ENCODE measurements at places on chromosomes 3 and 15. TPM values are rescaled to one million over a fixed set of nuclear protein-coding genes. Genes with fewer than 3 reads are reported as not detected.

The HTR3E gene
- total RNA-seq, result not detected

The GOLGA8R gene
- total RNA-seq, result 0.98 TPM

DNA sequence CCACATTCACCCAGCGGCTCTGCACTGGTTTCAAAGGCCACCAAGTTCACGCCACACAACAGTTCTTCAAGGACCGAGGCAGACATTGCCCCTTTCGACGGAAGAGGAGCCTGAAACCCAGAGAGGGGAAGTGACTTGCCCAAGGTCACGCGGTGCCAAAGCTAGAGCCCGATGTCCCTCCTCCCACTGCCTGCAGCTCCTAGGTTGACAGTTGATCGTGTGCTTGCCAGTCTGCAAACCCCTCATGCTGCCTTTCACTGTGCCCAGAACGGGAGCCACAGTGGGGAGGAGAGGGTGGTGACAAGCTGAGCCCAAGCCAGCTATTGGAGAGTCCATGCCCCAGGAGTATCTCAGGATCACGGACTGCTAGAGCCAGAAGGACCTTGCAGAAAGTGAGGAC lies 230.9 kb downstream of the XXYLT1 start:
- DNase-seq, result no peak

DNA sequence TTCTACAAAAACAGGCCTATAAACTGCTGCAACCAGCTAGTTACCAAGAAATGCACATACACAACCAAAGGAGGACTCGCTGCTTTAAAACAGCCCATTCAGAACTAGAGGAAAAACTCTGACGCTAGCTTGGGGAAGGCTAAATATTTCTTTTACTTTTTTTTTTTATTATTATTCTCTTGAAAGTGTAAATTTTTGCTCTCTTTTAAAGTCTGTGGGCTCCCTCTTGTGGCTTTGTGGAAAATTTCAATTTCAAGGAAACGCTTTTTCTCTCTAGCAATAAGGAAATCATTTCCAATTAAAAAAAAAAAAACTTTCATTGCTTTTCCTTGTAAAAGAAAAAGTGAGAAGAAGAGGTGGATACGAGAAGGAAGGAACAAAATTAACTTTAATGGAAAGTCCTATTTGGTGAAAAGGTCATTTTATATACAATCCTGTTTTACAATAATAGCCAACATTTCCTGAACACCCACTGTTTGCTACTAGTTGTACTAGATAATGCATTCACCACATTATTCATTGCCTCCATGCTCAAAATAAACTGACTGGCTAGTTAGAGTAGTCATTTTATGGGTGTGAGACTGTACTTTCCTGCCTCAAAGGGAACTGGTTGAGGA lies 51.2 kb upstream of the SAMMSON start:
- no peak for DNase-seq

- no peak for DNase-seq
Measured at GRCh38 chr3:36709826-36710365, 54.5 kb downstream of the DCLK3 start.

- no peak for DNase-seq
Measured at GRCh38 chr3:188553569-188553968, 399.6 kb downstream of the LPP start.

DNA sequence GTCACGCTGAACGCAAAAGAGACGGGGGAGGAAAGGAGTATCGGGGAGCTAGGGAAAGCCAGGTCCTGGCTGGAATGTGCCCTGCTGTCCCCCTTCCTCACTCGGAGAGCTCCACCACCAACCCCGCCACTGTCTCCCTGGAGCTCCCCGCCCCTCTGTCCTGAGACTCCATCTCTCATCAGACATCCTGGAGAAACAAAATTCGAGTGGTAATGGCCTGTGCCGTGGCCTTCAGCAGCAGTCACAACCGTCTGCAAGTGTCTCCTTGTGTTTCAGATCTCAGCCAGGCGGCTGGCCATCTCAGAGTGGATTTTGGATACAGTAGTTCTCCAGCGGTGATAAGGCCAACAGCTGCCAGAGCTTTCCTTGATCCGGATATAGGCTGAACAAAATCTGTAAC lies 76.9 kb downstream of the OCA2 start:
- DNase-seq, result no peak

DNA sequence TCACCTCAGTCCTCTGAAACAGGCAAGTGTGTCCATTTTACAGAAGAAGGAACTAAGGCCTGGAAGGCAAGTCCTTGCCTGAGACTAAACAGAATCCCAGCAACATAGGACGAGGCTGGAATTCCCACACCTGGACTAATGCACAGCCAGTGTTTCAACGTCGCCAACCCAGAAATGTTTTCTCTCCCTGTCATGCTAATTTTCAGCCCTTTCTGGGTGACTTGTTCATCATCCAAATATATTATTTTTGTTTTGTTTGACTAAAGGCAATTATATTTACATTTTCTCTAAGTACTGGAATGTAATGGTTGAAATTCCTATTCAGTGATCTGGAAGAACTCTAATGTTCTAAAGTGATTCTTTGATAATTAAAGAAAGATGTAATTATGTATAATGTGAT lies 51.8 kb downstream of the BTD start:
- no peak for DNase-seq

GRCh38 chr3:140472306-140473020 lies 205.4 kb upstream of the TRIM42 start:
- DNase-seq, result no peak

Measured in gastrocnemius medialis (tissue), 4 donors.